ENCODE measurements at places on chromosomes 7 and 10. TPM values are rescaled to one million over a fixed set of nuclear protein-coding genes. Genes with fewer than 3 reads are reported as not detected.

- DNase-seq: no peak
Measured at GRCh38 chr7:95558864-95559263, 37.5 kb downstream of the PDK4 start.

DNA sequence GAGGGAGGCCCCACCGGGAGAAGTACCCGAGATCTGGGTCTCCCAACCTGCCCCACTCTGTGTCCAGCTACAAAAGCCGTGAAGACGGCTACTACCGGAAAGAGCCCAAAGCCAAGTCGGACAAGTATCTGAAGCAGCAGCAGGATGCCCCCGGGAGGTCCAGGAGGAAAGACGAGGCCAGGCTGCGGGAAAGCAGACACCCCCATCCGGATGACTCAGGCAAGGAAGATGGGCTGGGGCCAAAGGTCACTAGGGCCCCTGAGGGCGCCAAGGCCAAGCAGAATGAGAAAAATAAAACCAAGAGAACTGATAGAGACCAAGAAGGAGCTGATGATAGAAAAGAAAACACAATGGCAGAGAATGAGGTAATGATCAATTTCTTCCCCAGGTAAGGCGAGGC lies 59.1 kb upstream of the PDCD4 start:
- no peak for DNase-seq

DNA sequence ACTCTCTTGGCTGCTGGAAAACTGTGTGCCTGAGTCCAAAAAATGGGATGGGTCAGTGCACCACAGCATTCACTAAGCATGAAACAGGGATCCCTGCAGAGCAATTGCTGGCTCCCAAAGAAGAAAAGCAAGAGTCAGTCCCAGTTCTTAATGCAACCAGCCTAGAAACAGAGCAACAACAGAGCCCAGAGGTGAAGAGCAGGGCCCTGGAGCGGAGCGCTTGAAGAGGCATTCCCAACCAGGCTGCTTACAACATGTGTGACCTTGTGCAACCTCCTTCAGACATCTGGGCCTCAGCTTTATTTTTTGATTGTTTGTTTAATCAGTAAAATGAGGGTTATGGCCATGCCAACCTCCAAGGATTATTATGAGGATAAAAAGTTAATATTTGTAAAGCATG lies 543.7 kb upstream of the COBL start:
- DNase-seq: no peak

- DNase-seq: no peak
Measured at GRCh38 chr7:73425356-73425983, 8.1 kb upstream of the FZD9 start.

DNA sequence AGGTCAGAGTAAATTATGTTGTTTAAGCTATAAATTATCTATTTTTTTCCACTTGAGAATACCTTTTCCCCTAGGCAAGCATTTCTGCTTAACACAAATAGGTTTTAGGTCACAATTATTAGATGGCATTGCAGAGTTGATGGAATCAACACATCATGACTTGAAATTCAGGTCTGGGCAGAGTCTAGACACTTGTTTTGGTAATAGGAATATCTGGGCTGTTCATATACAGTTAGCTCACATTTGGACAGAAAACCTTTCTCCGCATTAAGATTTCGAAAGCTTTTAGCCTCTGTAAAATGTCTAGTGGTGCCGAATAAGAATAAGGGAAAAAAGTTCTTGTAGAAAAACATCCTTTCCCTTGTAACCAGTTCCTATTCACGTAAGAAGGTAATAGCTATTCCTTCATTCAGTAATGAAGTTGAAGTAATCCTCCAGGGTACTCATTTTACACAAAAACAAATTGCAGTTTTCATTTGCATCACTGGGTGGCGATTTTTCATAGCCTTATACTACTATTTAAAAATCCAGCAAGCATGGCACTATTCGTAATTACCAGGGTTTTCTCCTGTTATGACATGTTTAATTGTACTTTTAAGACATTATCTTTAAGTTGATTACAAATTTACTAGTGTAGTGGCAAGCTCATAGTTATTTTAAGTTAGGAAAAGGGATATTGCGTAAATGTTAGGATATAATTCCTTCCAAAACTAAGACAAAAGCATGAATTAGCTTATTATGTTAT lies 37.0 kb downstream of the RPA3 start:
- DNase-seq: peak; percentile 82

DNA sequence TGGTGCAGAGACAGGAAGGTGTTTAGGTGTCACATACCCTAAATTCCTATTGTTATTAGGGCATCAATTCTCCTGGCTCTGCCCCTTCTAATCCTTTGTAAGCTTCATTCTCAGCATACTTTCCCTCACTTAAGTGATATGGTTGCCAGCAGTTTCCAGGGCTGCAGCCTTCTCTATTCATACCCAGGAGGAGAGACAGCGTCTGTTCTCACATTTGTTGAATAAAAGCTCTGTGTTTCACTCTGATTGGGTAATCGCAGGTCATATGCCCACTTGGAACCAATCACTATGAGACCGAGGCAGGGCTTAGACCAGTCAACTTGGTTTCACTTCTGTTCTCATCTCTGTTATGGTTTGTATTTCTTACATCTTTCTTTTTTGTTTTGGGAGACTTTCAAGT lies 109.6 kb upstream of the MTPN start:
- DNase-seq: peak; percentile 92

DNA sequence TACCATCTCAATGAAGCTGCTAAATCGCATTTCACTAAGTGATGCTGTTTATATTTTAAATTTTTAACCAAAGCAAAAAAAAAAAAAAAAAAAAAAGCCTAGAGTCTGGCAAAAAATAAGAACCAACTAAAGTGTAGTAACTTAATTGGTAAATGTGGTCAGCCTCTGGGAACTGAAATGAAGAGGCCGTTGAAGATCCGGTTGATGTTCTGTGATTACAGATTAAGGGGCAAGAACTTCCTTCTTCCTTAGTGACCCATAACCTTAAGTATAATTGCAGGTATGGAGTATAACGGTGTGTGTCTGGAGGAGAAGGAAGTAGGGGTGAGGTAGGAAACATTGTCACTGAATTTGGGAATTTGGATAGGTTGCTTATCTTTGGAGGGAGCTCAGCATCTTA lies 7.7 kb upstream of the SRGN start:
- no peak for DNase-seq

- no peak for DNase-seq
Measured at GRCh38 chr7:9958486-9958885, 1015.2 kb upstream of the PHF14 start.

- no peak for DNase-seq
Measured at GRCh38 chr10:28431139-28431538, 101.8 kb upstream of the WAC start.

GRCh38 chr7:106767498-106768323 lies 97.4 kb upstream of the PIK3CG start:
- peak; percentile 89 for DNase-seq

- DNase-seq: peak; percentile 55
Measured at GRCh38 chr10:89118091-89118490, 89.0 kb downstream of the CH25H start.

- peak; percentile 61 for DNase-seq
Measured at GRCh38 chr7:73717025-73717807, 2.3 kb downstream of the STX1A start.

DNA sequence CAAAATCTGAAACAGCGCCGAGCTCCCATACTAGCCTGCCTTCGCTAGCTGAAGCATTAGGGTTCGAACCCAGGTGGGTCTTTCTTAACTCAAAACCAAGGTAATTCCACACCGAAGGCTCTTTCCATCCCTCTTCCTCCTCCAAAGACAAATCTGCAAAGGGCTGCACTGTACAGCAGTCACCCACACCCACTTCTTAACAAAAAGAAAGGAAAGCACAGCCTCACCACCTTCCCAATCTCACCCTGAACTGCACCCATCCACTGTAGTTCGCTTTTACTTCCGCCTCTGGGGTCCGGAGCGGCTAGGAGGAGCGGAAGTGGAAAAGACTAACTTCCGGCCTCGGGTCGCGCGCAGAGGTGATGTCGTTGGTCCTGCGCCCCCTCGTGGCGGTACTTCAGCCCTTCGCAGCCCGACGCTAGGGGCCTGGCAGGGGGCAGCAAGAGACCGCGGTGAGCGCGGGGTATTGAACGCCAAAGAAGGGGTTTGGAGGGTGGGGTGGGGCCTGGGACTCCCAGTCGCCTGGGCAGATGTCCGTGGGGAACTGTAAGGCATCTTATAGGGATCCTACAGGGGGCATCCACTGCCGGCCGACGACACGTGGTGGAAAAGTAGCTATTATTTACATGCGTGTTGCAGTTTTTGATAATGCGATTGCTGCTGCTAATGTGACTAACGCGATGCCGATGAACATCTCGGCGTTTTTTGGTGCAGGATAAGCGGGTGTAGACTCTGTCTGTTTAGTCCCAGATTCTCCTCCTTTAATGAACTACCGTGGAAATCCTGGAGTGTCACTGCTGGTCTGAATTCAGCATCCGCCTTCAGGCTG lies at the start of gene MTERF1:
Gene MTERF1, minus strand, starts transcription at position 290 of the 829 bp plus-strand sequence. CDS start 619 bp downstream, outside the sequence.
- peak; percentile 89 for DNase-seq

DNA sequence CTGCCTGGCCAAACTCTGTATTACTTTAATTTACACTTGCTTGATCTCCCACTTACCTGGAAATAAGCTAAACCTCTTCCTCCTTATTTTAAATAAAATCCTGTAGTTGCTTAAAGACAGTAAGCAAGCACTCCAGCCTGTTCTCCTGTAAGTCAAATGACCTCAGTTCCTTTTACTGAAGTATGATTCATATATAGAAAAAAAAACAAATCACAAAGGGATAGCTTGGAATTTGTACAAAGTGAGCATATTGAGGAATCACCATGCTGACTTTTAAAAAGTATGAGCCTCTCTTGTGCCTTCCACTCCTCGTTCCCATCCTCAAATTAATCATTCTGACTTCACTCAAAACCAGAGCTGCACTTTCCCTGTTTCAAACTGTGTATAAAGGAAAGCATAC lies 52.0 kb downstream of the C10orf90 start:
- DNase-seq: no peak

DNA sequence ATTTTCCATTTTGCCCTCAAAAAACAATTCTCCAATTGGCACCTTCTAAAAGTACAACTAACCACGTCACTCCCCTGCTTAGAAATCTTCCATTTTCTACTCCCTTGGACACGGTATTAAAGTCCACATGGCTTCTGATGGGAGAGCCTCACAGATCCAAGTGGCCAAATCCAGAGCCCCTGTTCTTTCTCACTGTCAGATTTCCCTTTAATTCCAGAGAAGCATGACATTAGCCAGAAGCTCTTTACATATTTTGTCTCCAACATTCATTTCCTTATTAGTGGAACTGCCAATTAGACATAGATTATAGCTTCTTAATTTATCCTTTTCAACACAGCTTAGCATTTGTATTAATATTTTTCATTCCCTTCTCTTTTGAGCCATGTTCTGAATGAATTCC lies 118.7 kb downstream of the ELMO1 start:
- no peak for DNase-seq

DNA sequence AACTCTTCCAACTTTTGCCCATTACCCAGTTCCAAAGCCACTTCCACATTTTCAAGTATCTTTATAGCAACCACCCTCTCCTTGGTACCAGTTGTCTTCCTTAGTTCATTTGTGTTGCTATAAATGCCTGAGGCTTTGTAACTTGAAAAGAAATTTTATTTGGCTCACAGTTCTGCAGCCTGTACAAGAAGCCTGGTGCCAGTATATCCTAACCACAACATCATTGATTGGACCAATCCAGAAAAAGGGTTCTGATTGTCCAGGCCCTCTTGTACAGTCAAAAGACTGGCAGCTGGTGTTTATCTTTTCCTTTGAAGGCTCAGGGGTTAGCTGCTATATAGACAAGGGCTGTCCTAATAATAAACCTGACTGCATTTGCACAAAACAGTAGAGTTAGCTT lies 21.1 kb upstream of the ABCC2 start:
- DNase-seq: no peak

- DNase-seq: no peak
Measured at GRCh38 chr10:12777840-12778585, 223.5 kb downstream of the CCDC3 start.

GRCh38 chr7:152158801-152159587 lies 133.5 kb downstream of the GALNT11 start:
- no peak for DNase-seq

GRCh38 chr10:15754937-15755336 lies 35.2 kb upstream of the ITGA8 start:
- DNase-seq: no peak

DNA sequence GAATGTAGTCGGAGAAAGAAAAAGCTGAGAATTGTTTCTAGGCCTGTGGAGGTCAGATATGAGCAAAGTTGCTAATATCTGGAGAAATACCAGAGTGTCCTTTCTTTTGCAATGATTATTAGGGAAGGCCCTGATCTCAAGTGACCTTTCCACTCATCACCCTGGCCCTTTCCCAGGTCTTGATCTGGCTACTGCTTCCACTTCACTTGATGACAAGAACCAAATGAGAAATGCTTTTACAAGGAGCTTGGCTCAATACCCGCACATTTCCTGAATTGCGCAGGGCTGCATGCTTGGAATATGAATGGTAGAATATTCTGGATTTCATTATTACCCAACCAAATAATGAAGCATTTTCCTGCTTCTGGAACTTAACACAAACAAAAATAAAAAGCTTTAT lies 104.6 kb downstream of the ITGB8 start:
- DNase-seq: peak; percentile 17

- DNase-seq: peak; percentile 46
Measured at GRCh38 chr10:69846293-69846921, 44.7 kb downstream of the COL13A1 start.

- peak; percentile 29 for DNase-seq
Measured at GRCh38 chr10:60189861-60190475, 199.7 kb downstream of the ANK3 start.

DNA sequence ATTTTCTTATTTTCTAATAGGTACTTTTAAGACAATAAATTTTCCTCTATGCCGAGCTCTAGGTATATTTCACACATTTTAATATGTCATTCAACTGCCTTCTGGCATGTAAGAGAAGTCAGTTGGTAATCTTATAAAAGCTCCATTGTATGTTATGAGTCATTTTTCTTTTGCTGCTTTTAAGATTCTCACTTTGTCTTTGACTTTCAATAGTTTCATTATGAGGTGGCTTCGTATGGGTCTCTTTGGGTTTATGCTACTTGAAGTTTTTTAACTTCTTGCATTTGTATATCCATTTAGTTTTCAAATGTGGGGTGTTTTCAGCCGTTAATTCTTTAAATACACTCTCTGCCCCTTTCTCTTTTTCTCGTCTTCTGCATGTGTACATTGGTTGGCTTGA lies 80.5 kb downstream of the ABCA13 start:
- DNase-seq: peak; percentile 68

DNA sequence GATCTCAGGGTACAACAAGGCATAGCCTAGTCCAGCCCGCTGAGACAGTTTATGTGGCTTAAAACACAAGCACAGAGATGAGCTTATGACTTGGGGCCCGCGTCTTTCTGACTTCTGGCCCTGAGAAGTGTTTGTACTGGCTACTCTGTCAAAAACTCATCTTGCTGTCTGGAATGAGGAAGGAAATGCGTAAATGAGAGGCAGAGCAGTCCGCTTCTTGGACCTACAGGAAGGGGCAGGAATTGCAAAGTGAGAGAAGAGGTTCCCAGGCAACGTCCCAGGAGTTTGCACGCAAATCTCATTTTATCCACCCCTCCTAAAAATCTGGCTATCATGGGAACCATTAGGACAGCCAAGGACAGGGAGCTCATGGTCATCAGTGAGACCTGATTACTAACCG lies 5.5 kb downstream of the ANXA11 start:
- peak; percentile 39 for DNase-seq

Gene EBLN1
- total RNA-seq: not detected

Gene TACC2
- total RNA-seq: 7.6 TPM

Gene UPK3B
- under 0.01 TPM for total RNA-seq

Gene LBX1
- total RNA-seq: under 0.01 TPM

Gene FAM180A
- total RNA-seq: 24.4 TPM

Gene MRLN
- not detected for total RNA-seq

Gene ELFN1
- 0.51 TPM for total RNA-seq

Gene HMX2
- total RNA-seq: not detected

Data from fibroblast of lung (primary cell).